ENCODE measurements at places on chromosomes 2 and 18.

DNA sequence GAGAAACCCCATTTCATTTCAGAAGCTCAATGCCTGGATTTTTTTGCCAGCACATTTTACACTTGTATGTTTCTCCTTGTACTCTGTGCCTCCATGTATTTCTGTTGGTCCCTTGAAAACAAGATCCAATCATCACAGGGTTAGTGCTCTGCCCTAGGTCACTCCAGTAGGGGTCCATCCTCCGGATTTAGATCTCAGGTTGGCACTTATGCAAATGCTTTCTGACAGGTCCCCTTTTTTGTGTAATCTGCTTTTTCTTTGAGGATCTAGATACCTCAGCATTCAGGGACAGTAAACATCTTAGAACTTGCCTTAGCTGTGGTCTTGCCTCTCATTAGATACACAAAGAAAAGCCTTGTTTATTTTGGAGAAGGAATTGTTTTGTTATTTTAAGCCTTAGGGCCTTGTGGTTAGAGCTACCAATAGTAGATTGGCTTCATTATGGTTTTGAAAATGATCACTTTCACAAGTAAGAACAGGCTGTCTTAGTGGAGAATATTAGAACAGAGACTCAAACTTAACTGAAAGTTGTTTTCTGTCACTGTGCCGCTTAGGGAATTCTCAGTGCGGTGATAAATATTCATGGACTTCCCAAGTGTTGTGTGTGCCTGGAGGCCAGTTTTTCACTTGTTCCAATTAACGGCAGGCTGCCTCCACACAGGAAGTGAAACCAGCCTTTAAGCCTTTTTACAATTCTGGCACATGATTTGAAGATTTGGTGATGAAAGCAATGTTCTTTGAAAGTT lies 7.8 kb downstream of the MERTK start:
- no peak for DNase-seq

DNA sequence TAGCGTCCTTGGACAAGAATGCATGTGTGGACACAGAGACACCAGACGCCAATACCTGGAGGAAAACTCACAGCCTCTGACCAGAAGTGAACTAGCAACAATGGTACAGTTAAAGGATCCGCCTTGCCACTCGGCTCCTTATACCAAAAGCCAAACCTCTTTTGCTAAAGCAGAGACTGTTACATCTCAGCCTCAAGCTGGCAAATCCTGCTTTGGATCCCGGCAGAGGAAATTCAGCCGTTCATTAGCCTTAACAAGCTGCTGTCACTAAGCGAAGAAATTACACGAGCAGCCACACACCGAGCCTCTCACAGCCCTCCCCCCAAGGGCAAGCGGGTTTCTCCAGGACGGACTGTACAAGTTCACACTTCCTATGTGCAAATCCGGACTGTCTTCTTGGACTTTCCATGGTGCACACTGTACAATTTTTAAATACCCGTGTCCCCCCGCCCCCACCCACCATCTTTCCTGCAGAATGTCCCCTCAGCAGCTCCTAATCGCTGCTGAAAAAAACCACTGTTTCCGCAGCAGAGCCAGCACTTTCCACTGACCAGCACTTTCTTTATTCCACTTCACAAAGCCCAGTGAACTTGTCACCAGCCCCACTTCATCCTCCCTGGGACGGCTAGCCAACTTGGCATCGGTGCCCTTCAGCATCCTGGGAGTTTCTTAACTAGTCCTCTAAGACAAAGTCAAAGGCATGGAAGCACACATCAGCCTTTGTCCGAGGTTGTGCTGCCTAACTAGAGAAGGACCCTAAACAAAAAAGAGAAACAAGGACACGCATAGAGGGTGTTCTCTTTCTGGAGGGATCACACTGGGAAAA lies 1.5 kb downstream of the KLF7 start:
- peak; percentile 48 for DNase-seq

- DNase-seq: no peak
Observed at GRCh38 chr2:68693951-68694350, 40.7 kb upstream of the ARHGAP25 start.

DNA sequence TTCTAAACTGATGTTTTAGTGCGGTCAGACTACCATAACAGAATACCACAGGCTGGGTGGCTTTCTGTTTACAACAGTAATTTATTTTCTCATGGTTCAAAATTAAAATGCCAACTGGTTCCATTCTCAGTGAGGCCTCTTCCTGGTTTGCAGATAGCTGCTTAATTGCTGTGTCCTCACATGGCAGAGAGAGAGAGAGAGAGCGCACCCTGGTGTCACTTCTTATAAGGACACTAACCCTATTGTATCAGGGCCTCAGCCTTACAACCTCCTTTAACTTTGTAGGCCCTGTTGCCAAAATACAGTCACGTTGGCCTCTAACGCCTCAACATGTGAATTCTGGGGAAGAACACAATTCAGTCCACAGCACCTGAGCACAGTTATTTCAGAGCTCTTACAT lies 37.5 kb upstream of the ZNF385B start:
- no peak for DNase-seq

DNA sequence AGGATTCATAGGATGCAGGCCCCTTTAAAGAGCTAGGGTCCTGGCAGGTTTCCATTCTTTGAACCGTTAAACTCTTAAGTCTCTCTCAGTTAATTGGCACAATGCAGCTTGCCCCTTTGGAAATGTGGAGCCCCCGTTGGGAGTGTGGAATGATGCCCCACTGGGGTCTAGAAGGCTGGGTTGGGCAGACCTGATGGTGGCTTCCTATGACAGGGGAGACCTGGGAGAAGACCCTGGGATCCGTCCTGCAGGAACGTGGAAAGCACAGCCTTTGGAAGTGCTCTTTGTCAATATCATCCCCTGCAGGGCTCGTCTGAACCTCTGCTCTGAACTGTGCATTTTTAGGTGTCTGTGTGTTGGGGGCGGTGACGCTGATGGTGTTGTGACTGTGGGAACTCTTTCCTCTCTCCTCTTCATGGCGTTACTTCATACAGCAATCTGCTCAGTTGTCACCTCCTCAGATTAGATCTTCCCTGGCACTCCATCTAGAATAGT lies 190.6 kb downstream of the MYCN start:
- DNase-seq: no peak

- no peak for DNase-seq
Observed at GRCh38 chr2:189595417-189595816, 14.8 kb upstream of the SLC40A1 start.

DNA sequence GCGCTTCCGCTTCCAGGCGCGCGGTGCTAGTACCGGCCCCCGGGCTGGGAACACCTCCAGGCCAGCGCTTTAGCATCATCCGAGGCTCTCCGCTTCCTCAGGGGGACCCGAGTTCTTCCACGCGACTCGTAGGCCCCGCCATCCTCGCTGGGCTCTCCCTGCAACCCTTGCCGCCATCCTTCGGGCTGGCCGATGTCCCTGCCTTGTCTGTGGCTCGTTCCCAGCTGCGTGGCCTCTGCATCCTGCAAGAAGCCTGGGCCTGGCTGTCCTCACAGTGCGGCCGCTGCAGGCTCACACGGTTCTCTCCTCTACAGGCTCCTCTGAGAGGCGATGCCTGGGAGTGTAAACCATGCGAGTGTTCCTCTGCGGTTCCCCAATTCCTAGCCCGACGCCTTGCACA lies 98.6 kb upstream of the PXDN start:
- no peak for DNase-seq

- DNase-seq: no peak
Observed at GRCh38 chr2:104862058-104862941, 8.4 kb downstream of the POU3F3 start.

- DNase-seq: no peak
Observed at GRCh38 chr2:206443735-206444527, 599 bp downstream of the ADAM23 start.

DNA sequence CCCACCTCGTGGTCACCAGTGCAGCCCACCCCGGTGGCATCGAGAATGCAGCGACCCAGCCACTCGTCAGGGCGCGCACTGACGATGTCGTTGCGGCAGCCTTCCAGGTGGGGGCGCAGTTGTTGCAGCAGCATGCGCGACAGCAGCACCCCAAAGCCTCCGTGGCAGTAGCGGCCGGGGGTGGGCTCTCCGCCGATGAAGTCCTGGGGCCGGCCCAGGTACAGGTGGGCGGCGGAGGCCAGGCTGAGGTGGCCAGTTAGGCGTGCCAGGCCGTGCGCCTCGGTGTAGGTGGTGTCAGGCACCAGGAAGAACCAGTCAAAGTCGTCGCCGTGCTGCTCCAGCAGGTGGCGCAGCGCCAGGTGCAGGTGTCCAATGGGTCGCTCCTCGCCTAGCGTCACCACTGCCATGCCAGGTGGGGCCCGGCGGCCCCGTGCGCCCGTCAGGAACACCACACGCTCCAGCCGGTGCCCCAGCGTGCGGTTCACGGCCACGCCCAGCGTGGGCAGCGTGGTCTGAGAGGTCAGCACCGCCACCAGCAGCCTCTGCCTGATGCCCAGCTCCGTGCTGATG lies 1.9 kb downstream of the CHPF start:
- DNase-seq: peak; percentile 89

DNA sequence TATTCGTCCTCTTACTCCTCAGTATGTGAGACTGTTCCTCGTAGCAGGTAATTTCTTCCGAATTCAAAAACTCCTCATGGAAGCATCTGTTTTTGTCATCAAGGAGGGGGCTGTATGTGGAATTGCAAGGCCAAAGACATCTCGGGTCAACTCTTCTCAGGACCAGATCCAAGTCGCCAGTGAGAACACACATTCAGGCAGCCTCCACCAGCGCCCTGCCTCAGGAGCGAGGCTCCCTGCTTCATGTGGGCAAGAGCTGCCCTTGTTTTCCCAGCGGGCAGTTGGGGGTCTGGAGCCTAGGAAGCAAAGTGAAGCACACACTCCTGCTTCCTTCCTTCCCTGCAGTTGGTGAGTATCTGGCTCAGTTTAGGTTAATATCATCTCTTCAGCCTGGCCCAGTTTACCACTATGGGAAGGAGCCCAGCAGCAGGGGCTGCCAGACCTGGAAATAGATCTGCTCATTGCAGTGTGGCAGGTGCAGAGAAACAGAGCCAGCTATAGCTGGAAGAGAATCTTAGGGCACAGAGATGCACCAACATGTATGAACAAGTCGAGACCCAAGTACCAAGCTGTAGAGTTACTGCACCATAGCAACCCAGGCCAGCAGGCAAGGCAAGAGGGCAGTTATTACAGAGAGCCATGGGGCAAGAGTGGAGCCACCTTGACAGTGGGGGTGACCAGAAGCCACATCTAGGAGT lies 25.3 kb downstream of the TMEM127 start:
- no peak for DNase-seq

DNA sequence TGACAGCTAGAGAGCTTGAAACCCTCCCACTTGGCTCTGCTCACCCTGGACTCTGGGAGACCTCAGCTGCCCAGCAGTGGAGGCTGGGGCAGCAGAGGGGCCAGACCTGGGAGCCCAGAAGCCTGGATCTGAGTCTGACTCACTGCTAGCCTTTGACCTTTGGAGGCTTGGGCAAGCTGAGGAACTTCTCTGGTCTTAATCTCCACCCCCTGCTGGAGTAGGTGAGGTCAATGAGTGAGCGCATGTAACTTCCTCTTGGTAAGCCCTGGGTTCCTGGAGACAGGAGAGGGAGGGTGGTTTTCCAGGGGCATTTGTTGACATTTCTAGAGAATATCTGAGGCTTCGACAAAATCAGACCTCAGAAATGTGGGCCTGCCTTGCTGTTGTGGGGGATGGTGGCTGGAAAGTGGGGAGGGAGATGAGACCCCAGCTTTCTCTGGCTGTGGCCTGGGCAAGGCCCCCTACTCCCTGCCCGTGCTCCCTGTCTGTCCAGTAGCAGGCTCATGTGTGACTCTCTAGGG lies 73.0 kb upstream of the YWHAQ start:
- DNase-seq: peak; percentile 74

DNA sequence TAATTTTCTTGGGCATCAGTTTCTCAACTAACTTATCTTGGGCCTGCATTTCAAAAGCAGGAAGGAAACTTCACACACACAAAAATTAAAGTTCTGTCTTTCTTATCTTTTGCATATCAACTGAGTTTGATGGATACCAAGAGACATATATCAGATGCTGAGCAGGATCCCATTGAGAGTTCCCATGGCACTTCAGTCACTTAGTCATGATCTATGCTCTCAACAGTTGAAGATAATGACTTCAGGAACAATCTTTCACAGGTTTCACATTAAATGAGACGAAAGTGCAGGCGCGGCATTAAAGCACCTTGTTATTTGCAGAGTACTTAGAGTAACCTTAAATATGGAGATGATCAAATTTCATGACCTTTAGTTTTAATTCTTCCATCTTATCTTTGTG lies 2139.8 kb upstream of the CELF4 start:
- DNase-seq: no peak
